B cell (primary cell): ENCODE measurements at places on chromosomes 13 and 19. TPM values are rescaled to one million over a fixed set of nuclear protein-coding genes. Genes with fewer than 3 reads are reported as not detected.
A peak's percentile ranks its signal among the peaks of the same experiment; 100 is the strongest.

CLEC4M gene
- 0.10 TPM in 1 of 2 replicates, not detected in the other for polyA plus RNA-seq

LILRB1 gene
- 170 and 172 TPM in 2 replicates for polyA plus RNA-seq

TJP3 gene
- 1.9 and 2.1 TPM in 2 replicates for polyA plus RNA-seq

GARIN5A gene
- polyA plus RNA-seq: 0.22 and 0.37 TPM in 2 replicates

FAM216B gene
- not detected in 2 replicates for polyA plus RNA-seq

SYCN gene
- not detected in 2 replicates for polyA plus RNA-seq

KASH5 gene
- 0.67 TPM in 1 of 2 replicates, not detected in the other for polyA plus RNA-seq

ISYNA1 gene
- polyA plus RNA-seq: 28.3 and 41.9 TPM in 2 replicates

THOP1 gene
- 54.3 and 80.3 TPM in 2 replicates for polyA plus RNA-seq

CD33 gene
- 0.78 and 1.3 TPM in 2 replicates for polyA plus RNA-seq

FREM2 gene
- polyA plus RNA-seq: not detected in 2 replicates

THSD8 gene
- polyA plus RNA-seq: not detected in 2 replicates

- DNase-seq: no peak
These were observed 3.7 kb downstream of the MARCHF2 start for GRCh38 chr19:8416796-8417195.

DNA sequence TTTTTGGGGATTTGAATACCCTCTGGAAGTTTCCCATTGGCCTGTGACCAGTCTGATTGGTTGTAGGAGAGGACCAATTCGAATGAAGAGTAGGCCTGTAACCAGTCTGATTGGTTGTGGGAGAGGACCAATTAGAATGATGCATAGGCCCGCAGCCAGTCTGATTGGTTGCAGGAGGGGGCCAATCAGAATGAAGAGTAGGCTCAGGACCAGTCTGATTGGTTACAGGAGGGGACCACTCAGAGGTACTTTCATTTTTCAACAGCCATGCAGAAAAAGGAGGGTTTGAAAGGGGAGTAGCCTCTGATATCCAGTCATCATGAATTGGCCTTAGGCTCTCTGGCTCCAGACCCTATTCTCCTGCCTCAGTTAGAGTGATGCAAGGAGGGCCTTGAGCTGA, 30.4 kb upstream of the SLC1A5 start:
- DNase-seq: no peak

DNA sequence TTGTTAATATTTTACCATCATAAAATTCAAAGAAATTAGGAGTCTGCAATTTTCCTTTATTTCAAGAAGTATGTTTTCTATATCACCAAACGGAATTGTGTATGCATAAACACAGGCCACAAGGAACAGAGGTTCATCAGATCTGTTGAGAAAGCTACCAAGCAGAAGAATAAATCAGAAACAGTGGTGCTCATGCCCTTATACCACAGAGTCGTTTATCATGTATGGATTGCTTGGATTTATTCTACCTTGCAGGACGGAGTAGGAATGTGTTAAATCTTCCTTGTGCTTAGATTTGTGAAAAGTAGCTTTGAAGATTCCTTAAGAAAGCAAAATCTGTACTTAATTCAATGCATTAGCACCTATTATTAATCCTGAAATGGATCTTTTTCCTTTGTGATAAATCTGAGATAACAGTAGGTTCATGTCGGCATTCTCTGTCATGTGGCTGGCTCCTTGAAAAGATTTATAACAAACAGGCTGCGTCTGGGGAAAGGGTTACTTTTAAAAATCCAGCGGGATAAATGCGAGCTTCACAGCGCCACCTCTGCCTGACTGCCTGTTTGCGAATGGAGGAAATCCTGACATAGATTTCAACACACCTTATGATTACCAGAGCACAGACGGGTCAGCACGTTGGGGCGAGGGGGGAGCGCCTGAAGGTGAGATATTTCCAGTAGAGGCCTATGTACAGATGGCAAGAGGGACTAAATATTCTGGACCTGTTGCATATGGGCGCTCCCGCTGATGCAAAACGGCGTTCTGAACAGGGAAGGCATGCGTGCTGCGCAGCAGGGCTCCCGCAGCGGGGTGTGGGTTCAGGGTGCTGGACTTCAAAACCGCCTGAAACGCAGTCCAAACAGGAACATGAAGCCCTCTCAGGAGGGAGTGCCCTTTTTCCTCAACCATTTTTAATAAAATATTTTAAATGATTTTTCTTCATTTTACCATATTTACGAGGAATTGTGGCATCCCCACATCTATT, 445.5 kb upstream of the SGCG start:
- no peak for DNase-seq

- DNase-seq: no peak
These were observed 55.7 kb downstream of the DACH1 start for GRCh38 chr13:71811344-71811743.

- DNase-seq: no peak
These were observed 483.6 kb downstream of the KLF5 start for GRCh38 chr13:73542446-73542845.

- no peak for DNase-seq
These were observed at the start of gene HOOK2 for GRCh38 chr19:12774588-12775555. Gene HOOK2, minus strand, starts transcription at chr19:12775552. Its CDS starts 103 bp downstream, at chr19:12775449.

DNA sequence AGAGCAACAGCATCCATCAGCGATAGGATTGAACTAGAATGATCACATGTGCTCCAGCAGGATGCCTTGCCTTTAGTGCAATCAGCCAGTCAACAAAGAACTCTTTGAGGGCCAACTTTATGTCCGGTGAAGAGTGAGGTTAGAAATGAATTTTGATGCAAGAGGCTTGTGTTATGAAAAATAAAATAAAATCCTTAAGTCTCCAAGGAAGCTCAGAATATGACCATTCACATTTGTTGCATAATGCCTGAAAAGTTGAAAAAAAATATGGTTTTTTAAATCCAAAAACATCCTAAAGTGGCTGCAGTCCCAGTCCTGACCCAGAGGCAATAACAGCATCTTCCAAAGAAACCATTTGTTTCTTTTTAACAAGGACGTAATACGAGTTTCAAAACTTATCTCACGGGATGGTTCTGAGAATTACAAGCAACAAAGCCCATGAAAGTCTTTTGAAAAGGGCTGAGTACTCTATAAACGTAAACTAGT, 61.3 kb downstream of the DCLK1 start:
- no peak for DNase-seq

DNA sequence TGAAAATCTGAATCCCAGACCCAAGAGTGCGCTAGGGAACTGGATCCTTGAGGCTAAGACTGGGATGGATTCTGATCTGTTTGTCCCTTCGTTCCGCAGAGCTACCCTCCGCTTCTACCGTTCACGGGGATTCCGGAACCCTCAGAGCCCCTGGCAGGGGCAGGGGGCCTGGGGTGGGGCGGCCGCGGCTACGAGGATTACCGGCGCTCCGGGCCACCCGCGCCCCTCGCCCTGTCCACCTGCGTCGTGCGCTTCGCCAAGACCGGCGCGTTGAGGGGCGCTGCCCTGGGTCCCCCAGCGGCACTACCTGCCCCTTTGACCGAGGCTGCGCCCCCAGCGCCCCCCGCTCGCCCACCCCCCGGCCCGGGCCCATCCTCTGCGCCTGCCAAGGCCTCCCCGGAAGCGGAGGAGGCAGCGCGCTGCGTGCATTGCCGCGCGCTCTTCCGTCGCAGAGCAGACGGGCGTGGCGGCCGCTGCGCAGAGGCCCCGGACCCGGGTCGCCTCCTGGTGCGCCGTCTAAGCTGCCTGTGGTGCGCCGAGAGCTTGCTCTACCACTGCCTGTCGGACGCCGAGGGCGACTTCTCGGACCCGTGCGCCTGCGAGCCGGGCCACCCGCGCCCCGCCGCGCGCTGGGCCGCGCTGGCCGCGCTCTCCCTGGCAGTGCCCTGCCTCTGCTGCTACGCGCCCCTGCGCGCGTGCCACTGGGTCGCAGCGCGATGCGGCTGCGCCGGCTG, 7.1 kb downstream of the SPRED3 start:
- peak; percentile 55 for DNase-seq

- no peak for DNase-seq
These were observed 793.7 kb upstream of the ARGLU1 start for GRCh38 chr13:107361666-107362065.

DNA sequence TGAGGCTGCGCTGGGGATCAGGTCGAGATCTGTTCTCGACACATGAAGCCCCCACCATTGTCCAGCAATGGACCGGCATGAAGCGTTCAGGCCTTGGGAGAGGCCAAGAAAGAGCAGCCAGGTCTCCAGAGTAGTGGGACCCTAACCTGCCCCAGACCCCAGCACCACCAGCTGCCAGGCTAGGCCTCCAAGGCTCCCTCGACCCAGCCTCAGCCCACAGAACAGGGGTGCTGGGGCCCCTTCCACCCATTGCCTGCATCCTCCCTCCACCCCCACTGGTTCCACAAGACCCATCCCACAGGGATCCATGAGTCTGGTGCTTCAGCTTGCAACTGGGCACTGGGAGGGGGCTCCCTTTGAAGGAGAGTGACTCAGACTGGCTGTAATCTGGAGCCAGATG, 120.3 kb downstream of the TUBA3C start:
- no peak for DNase-seq

DNA sequence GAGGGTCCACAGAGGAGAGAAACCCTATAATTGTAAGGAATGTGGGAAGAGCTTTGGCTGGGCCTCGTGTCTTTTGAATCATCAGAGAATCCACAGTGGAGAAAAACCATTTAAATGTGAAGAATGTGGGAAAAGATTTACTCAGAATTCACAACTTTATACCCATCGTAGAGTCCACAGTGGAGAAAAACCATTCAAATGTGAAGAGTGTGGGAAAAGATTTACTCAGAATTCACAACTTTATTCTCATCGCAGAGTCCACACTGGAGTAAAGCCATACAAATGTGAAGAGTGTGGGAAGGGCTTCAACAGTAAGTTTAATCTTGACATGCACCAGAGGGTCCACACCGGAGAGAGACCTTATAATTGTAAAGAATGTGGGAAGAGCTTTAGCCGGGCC, 9.4 kb upstream of the ZNF234 start:
- no peak for DNase-seq

- no peak for DNase-seq
These were observed 379.2 kb upstream of the MIR17HG start for GRCh38 chr13:90968166-90968904.

DNA sequence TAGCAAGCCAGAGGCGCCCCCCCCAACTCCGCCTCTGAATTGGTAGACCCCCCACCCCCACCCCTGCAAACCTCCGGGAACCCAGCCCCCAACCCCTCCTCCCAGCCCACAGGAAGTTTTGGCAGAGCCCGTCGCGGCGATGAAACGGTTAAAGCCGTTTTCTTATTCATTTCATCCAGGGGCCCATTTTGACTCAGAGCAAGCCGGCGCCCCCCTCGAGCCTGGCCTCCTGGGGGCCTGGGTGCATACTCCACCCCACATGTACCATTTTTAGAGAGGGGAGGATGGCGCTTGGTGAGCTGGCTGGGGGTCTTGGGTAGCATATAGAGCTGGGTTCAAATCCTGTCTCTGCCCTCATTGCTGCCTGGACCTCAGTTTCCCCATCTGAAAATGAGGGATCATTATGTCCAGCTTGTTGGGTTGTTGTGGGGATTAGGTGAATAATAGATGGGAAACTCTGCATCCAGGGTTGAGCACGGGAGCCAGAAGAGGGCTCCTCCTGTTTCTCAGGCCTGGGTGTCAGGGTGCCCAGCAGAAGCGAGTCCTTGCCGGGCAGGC, 7.9 kb upstream of the JUNB start:
- DNase-seq: peak; percentile 46

GRCh38 chr13:77386046-77386445, 59.2 kb upstream of the MYCBP2 start:
- no peak for DNase-seq

GRCh38 chr13:62629618-62630017, 1214.0 kb upstream of the PCDH20 start:
- no peak for DNase-seq

- no peak for DNase-seq
These were observed 23.3 kb upstream of the GGACT start for GRCh38 chr13:100611678-100612492.

DNA sequence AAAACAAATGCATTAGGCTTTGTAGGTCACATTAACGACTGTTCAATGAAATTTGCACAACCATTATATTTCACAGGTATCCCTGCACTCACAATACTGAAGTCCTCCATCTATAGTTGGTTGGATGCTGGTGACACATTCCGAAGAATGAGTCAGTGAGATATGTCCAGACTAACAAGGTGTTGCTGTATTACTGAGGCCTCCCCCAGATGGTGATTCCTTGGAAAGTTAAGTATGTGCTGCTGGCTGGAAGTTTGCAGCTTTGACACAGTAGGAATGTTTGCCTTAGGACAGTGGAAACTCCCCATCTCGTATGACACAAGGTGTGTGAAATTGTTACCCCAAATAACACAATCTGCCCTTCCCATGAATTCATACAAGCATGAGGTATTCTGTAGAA, 46.6 kb downstream of the FGF14 start:
- DNase-seq: no peak

DNA sequence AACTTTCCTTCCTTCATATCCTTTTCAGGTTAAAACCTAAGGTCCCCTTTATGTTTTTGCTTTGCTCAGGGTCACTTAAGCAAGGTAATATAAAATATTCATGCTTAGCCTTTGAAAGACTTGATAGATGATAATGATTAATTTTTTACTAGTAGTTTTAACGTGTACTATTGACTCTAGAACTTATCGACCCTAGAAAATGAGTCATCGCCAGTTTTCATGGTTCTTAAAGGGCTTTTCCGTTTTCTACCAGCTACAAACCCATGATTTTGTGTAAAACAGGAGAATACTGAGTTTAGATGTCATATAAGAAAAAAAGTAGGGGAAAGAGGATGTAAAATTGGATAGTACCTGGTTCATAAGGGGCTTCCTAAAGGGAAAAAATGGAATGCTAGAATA, 75.7 kb downstream of the DHRS12 start:
- DNase-seq: no peak

- no peak for DNase-seq
These were observed 487 bp downstream of the RPS5 start for GRCh38 chr19:58387338-58388174.

DNA sequence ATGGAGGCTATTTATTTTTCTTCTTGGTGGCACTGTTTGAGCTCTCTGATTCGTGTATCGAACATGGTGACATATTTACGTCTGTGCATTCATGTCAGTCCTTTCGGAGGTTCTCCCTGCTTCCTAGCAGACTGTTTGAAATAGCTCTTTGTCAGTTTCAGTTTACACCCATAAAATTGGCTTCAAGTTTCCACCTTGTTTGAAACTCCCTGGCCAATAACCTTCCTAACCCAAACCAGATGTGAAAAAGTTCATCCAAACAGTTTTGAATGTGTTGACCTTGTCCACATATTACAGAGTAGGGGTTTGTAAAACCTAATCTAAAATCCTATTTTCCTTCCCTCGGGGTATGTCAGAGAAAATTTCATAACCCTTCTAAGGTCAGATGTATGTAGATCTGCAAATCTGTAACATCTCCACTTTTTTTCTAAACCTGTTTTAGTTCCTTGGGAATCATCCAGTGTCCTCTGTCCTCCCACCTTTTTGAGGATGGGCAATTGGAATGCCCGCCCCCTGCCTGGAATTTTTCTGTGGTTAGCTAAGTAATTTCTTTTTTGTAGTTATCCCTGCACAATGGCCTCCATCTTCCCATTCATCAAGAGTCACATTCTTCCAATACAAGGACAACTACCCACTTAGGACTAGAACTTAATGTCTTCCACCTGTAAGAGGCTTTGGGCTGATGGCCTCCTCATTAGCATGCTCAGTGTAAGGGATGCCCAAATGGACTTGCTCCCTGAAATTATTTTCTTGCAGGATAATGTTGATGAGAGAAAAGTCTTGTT, 499.8 kb downstream of the GPC6 start:
- no peak for DNase-seq

- DNase-seq: no peak
These were observed 9.3 kb downstream of the ACP4 start for GRCh38 chr19:50799547-50799851.
